Mesenteric fat pad (tissue), 1 donor: ENCODE measurements at places on chromosomes 1 and 21.
A peak's percentile ranks its signal among the peaks of the same experiment; 100 is the strongest.

DNA sequence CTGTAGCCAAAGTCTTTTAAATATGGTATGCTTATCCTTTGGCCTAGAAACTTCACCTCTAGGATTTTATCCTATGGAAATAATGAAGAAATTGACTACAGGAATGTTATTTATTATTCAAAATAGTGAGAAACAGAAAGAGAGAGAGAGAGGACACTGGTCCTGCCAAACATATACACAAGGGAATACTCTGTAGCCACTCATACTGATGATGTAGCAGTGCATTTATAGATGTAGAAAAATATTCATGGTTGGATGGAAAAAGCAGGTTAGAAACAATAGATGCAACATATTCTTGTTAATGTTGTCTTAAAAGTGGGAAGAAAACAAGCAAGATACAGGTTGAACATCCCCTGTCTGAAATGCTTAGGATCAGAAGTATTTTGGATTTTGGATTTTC lies 22.2 kb upstream of the EPHB2 start:
- DNase-seq = no peak

- DNase-seq = no peak
Measured at GRCh38 chr1:162301696-162302095, 75.0 kb downstream of the SPATA46 start.

DNA sequence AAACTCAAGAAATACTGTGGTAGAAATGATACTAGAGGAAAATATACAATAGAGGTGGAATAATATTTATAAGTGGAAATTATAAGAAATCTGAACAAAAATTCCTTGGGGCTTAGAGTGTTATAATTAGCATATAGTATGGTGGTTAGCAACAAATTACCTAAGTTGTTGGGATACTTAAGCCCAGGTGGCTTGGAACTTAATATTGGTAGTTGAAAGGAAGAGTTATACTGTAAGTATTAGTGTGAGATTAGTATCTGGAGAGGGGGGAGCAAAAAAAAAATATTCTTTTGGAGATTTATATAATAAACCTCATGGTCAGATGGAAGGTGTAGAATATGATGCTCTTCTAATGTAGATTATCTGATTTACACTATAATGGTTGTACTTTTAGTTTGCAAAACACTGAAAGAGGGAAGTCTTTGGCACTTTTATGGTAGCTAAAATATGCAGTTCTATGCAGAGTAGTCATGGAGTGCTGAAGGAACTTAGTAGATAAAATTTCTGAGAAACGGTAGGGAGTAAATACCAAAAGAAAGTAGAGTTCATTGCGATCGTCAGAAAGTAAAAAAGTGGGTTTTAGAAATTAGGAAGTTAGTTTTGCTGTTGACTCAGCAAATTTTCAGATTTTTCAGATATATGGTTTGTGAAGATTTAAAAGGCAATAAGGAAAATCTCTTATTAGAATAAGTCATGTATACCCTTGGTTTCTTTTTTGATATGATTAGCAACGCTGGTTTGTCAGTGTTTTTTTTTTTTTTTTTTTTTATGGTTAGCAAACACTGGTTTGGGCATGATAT lies 45.7 kb downstream of the MTF2 start:
- no peak for DNase-seq

GRCh38 chr1:157113106-157113505 lies 13.5 kb upstream of the ETV3L start:
- peak; percentile 51 for DNase-seq

- no peak for DNase-seq
Measured at GRCh38 chr1:191609305-191609704, 549.0 kb upstream of the RGS18 start.

- no peak for DNase-seq
Measured at GRCh38 chr1:68205794-68206358, 26.4 kb downstream of the WLS start.

DNA sequence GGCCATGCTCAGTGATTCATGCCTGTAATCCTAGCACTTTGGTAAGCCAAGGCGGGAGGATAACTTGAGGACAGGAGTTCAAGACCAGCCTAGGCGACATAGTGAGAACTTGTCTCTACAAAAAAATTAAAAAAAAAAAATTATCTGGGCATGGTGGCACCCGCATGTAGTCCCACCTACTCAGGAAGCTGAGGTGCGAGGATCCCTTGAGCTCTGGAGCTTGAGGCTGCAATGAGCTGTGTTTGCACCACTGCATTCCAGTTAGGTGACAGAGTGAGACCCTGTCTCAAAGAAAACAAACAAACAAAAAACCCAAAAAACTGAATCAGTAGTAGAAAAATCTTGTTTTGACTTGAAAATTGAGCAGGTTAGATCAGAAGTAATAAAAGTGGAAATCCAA lies 67.1 kb upstream of the IPO9 start:
- no peak for DNase-seq

- DNase-seq = no peak
Measured at GRCh38 chr1:12581179-12581578, 36.8 kb downstream of the DHRS3 start.
